ENCODE measurements at places on chromosomes 16 and 17. TPM values are rescaled to one million over a fixed set of nuclear protein-coding genes. Genes with fewer than 3 reads are reported as not detected.
A peak's percentile ranks its signal among the peaks of the same experiment; 100 is the strongest.

The KCTD13 gene
- polyA plus RNA-seq: 7.4 TPM

The ZNF768 gene
- 27.0 TPM for polyA plus RNA-seq

The SPHK1 gene
- polyA plus RNA-seq: 10.6 TPM

GRCh38 chr16:82011199-82011641, at the start of gene SDR42E1:
Gene SDR42E1 (minus strand): TSS chr16:82011470. CDS start chr16:82000858, 10,612 bp downstream.
- no peaks in the 10 kb centered on the region for H3K27me3 ChIP-seq
- peak; percentile 91 for DNase-seq
- no peak within 1 kb of the TSS for H3K27ac ChIP-seq
- peaks cover 20% of the 10 kb centered on the region for H3K4me1 ChIP-seq
- H3K36me3 ChIP-seq: no peaks in the 10 kb centered on the region

All from stomach (tissue), 19 donors.